ENCODE measurements at places on chromosomes 7 and 10.

DNA sequence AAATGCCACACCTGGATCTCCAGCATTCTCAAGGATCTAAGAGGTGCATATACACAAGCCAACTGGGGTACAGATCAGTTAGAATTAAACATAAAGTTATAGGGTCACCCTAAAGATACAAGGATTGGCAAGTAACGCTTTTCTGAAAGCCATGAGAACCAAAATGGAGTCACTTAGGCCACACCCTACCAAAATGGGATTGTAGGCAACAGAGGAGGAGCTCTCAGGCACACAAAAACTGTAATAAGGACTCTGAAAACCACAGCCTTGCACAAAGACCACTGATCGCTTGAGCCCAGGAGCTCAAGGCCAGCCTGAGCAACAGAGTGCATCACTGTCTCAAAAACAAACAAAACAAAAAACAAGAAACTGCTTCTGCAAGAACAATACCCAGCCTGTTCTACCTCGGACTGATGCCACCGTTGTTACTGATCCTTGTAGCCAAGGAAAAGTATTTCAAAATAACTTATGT lies 35.5 kb downstream of the SVOPL start:
- no peaks in the 10 kb centered on the region for H3K4me1 ChIP-seq
- H3K27me3 ChIP-seq: no peaks in the 10 kb centered on the region
- no peaks in the 10 kb centered on the region for H3K36me3 ChIP-seq
- no peak overlapping the region for H3K4me3 ChIP-seq

GRCh38 chr10:14562218-14563075 lies 212.2 kb downstream of the FAM107B start:
- H3K36me3 ChIP-seq: peaks cover 16% of the 10 kb centered on the region
- peak overlapping the region; percentile 87 for H3K27ac ChIP-seq
- H3K4me3 ChIP-seq: peak overlapping the region; percentile 16
- DNase-seq: no peak

GRCh38 chr7:50463035-50463434 lies 12.9 kb upstream of the FIGNL1 start:
- no peaks in the 10 kb centered on the region for H3K36me3 ChIP-seq
- H3K27me3 ChIP-seq: no peaks in the 10 kb centered on the region
- peaks cover 4% of the 10 kb centered on the region for H3K4me1 ChIP-seq
- H3K27ac ChIP-seq: no peak overlapping the region

DNA sequence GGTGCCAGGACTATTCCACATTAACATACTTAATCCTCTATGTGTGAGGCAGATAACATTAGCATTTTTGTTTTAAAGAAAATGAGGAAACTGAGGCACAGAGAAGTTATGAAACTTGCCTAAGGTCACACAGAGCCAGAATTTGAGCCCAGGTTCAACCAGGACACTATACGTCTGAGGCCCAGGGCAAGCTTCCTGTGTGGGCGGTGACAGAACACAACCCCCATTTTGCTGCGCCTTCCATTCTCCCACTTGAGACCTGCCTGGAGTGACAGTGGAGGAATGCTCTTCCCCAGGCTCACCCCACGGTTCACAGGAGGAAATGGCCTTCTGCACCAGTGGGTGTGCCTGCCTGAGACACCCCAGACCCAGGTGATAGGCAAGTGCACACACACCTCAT lies 164.1 kb downstream of the SH3PXD2A start:
- H3K4me1 ChIP-seq: peaks cover 24% of the 10 kb centered on the region
- no peak for DNase-seq
- H3K36me3 ChIP-seq: no peaks in the 10 kb centered on the region
- no peak overlapping the region for H3K4me3 ChIP-seq
- no peaks in the 10 kb centered on the region for H3K27me3 ChIP-seq

- H3K27ac ChIP-seq: no peak overlapping the region
- no peaks in the 10 kb centered on the region for H3K4me1 ChIP-seq
- no peak overlapping the region for H3K4me3 ChIP-seq
- no peaks in the 10 kb centered on the region for H3K36me3 ChIP-seq
- no peak for DNase-seq
Measured at GRCh38 chr7:77276120-77276519, 76.5 kb upstream of the FGL2 start.

- H3K4me3 ChIP-seq: no peak overlapping the region
- DNase-seq: no peak
- H3K36me3 ChIP-seq: no peaks in the 10 kb centered on the region
- H3K27me3 ChIP-seq: peaks cover 17% of the 10 kb centered on the region
- no peak overlapping the region for H3K27ac ChIP-seq
- H3K4me1 ChIP-seq: no peaks in the 10 kb centered on the region
Measured at GRCh38 chr10:123972481-123973401, 81.1 kb upstream of the CPXM2 start.

Measured in effector memory CD4-positive, alpha-beta T cell (primary cell).